ENCODE measurements at places on chromosomes 3 and 15.

GRCh38 chr15:80695911-80696661 lies 976 bp downstream of the ABHD17C start:
- peak; percentile 53 for DNase-seq

GRCh38 chr3:99172736-99173657 lies 271.5 kb upstream of the DCBLD2 start:
- peak; percentile 80 for DNase-seq

DNA sequence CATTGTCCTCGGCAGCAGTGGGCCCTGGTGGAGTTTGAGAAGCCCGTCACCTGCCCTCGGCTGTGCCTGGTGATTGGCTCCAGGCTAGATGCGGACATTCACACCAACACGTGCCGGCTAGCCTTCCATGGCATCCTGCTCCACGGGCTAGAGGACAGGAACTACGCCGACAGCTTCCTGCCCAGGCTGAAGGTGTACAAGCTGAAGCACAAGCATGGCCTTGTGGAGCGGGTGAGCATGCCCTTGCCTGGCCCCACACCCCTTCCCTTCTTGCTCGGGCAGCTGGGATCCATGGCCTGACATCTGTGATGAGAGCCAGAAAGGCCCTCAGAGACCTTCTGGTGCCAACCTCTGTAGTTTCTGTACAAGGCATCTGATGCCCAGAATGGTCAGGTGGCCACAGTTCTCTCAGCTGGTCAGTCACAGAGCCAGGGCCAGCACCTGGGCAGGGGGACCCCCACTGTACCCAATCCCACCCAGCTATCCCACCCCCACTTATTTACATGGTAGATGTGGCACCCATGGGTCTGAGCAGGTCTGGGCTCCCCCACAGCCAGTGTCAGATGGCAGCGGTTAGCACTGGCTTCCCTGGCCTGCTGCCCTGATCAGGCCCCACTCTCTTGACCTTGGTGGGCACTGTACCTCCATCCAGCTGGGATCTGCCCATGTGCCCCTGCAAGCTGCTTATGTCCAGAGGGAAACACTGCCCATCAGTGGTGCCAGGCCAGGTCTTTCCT lies 124.9 kb downstream of the DNAJB8 start:
- DNase-seq: no peak

DNA sequence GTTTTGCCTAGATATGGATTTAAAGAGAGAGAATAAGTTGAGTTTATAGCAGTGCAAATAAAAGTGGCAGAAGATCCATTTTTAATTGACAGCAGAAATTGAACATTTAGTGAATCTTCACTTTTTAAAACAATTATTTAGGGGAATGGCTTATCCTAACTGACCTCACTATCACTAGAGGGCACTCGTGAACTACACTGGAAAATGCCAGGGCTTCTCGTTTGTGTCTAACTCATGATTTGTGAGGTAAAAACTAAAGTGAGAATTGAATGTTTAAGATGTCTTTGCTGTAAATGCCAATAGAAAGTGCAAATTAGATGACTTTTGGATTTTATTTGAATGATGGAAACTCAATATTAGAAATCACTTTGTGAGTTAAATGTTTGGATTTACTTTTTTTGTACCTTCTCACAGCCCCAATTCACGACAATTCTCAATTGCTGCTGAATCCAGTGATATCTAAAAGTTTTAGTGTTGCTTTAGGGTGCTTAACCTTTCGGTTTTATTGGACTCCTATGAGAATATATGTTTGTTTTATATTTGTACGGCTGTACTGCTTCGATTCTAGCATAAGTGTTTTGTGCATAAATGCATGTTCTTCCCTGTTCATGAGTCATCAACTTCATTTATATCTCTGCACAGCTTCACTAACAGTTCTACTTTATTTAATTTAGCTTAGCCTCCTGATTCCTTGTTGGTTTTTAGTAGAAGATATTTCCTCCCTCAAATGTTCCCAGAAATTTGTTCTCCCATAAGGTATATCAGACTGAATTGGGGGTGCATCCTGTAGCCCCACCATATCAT lies 462.1 kb downstream of the MFSD1 start:
- DNase-seq: peak; percentile 68

GRCh38 chr3:27174530-27174929 lies 194.7 kb downstream of the NEK10 start:
- no peak for DNase-seq

DNA sequence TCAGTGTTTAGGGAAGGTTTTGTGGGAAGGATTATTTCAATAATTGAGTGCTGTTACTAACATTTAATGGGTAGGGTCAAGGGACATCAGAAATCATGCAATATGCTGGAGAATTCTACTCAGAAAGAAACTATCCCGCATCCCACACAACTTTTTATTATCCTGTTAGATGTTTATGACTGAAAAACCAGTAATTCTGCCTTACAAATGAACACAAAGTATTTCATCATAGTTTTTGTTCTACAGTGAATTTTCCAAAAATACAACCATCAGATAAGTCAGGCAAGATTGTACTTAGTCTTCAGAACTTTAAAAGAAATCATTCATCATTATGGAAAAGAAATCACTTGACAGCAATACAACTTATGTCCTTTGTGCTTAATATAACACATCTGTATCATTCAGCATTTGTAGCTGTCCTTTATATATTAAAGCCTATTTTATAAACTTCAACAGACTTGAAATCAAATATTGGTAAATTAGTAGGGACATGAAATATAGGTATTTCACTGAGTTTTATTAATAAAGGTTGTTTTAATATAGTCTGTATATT lies 61.9 kb downstream of the TRPM7 start:
- DNase-seq: no peak

- no peak for DNase-seq
Measured at GRCh38 chr3:153442799-153443487, 280.9 kb downstream of the RAP2B start.

Data from MCF 10A (cell line).